ENCODE measurements at places on chromosomes 16 and 17. TPM values are rescaled to one million over a fixed set of nuclear protein-coding genes. Genes with fewer than 3 reads are reported as not detected.

GRCh38 chr17:33945646-33946546 is 309.2 kb upstream of the CCL2 start:
- no peak overlapping the region for H3K4me3 ChIP-seq
- no peak for DNase-seq
- H3K27ac ChIP-seq: no peak overlapping the region
- H3K4me1 ChIP-seq: no peaks in the 10 kb centered on the region

Gene SKA2
- total RNA-seq: 40.3 TPM

DNA sequence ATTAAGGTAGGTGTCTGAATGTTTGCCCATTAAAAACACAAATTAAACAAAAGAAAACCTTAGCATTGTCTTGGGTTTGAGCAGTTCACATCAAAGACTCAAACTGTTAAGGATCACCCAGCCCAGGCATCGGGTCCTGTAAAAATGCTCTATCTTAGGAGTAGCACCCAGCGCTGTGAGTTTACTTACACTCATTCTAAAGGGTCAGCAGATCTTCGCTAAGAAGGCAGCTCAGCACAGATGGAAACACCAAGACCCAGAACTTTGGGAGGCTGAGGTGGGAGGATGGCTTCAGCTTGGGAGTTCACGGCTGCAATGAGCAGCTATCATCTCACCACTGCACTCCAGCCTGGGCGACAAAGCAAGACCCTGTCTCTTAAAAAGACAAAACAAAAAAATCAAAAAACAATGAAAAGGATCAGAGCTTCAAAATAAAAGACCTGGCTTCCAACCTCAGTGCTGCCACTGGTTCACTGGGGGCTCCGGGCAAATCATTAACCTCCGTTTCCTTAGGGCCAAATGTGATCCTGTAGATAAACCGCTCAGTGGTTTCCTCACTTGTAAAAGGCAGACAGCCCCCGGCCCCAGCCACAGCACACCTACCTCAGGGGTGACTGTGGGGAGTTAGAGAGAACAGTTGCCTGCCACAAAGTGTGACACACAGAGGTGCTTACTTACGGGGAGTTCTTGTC is 11.1 kb downstream of the COG1 start:
- no peaks in the 10 kb centered on the region for H3K27me3 ChIP-seq
- H3K4me3 ChIP-seq: no peak overlapping the region
- no peak for DNase-seq
- peaks cover 17% of the 10 kb centered on the region for H3K4me1 ChIP-seq
- H3K36me3 ChIP-seq: peaks cover 67% of the 10 kb centered on the region

GRCh38 chr16:52283018-52283417 is 263.9 kb downstream of the TOX3 start:
- H3K4me3 ChIP-seq: no peak overlapping the region
- H3K4me1 ChIP-seq: no peaks in the 10 kb centered on the region
- DNase-seq: no peak
- H3K27ac ChIP-seq: no peak overlapping the region
- no peaks in the 10 kb centered on the region for H3K27me3 ChIP-seq
- no peaks in the 10 kb centered on the region for H3K36me3 ChIP-seq

Gene TTYH2
- total RNA-seq: 0.37 TPM

DNA sequence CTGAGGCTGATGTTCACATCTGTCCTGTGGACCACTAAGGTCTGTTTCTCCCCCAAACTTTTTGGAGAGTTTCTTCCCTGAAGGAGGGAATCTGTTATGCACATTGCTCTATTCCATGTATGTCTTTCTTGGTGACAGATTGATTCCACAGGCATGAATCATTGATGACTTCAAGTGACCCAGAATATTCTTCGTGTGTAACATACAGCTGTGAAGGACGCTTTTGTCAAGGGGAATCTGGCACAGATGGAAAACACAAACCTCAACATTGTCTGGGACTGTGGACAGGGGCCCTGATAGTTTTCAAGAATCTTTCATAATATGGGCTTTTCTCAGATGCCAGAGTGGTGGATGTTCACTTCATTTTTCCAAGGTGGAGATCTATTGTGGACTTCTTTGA is 223.1 kb upstream of the MAF start:
- no peak overlapping the region for H3K27ac ChIP-seq
- H3K4me1 ChIP-seq: no peaks in the 10 kb centered on the region
- no peak overlapping the region for H3K4me3 ChIP-seq
- no peaks in the 10 kb centered on the region for H3K36me3 ChIP-seq
- DNase-seq: no peak

DNA sequence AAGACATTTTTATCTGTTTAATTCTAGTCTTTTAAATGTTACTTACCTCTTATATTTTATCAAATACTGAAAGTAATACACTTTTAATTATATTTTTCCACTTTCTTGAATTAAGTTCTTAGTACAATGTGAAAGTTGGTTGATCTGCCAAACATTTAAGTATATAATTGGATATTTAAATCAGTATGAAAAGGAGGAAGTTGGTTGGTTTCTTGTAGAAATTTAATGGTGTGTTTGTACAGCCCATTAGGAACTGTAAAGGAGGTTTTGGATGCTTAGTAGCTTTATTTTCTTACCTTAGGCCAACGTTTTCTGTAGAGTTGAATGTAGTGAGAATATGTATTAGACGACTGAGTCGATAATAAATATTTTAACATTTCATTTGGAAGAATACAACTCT is 5.4 kb downstream of the NFATC3 start:
- no peaks in the 10 kb centered on the region for H3K27me3 ChIP-seq

- peak; percentile 82 for DNase-seq
- no peak overlapping the region for H3K4me3 ChIP-seq
- no peaks in the 10 kb centered on the region for H3K27me3 ChIP-seq
- no peak overlapping the region for H3K27ac ChIP-seq
- peaks cover 10% of the 10 kb centered on the region for H3K4me1 ChIP-seq
- no peaks in the 10 kb centered on the region for H3K36me3 ChIP-seq
Observed at GRCh38 chr16:23803591-23804123, 32.1 kb upstream of the PRKCB start.

DNA sequence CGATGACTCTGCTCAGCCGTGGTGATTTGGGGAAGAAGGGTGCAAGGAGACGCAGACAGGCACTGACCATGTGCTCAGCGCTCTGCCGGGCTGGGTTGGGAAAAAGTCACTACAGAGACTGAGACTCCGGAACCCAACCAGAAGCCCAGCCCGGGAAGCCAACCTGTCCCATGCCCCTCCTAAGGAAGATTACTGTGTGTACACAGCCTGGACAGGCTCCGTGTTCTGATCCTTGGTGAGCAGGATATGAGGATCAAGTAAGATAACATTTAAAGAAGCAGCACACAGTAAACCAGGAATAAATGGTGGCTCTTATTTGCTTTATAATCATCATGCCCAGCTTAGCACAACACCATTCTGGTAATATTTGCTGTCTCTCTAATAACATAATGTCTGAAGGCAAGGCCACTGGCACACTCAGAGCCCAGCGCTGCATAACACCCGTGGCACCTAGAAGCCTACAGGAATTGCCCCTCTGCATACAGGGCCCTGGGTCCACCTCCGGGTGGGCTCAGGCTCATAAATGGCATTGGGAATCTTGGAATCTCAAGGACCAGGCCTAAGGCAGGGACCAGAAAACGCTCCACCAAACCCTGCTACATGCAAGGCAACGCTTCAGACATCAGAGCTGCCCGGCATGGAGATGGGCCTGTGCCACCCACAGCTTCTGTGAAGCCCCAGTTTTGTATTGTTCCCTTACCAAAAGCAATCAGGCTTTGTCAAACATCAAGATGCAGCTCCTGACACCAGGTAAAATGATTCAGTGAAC is 113.5 kb downstream of the DYNLRB2 start:
- H3K27me3 ChIP-seq: no peaks in the 10 kb centered on the region
- no peaks in the 10 kb centered on the region for H3K4me1 ChIP-seq
- H3K27ac ChIP-seq: no peak overlapping the region
- DNase-seq: no peak
- H3K4me3 ChIP-seq: no peak overlapping the region

Gene CALCOCO2
- 292 TPM for total RNA-seq

Gene C1QTNF8
- total RNA-seq: not detected

DNA sequence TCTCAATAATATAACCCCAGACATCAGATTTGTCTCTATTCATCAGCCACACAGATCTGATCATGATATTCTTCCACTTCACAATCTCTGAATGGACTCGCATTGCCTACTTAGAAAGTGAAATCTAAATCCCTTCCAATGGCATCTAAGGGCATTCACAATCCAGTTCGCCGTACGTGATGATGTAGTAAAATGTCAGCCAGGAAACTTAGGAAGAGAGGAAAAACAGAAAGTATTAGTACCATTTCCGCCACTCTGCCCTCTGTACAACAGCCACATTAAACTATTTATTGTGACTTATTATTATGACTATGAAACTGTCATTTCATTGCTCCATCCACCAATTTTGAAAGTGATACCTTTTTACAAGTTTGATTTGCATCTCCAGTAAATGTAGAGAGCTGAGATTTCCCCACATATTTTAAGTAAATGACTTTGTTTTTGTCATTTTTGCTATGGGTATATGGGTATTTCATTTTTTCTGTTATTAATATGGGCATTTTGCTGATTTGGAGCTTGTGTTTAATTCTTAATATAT is 69.4 kb upstream of the SMIM36 start:
- peaks cover 21% of the 10 kb centered on the region for H3K4me1 ChIP-seq
- no peaks in the 10 kb centered on the region for H3K36me3 ChIP-seq
- H3K27ac ChIP-seq: no peak overlapping the region

- H3K36me3 ChIP-seq: no peaks in the 10 kb centered on the region
- DNase-seq: no peak
- no peaks in the 10 kb centered on the region for H3K27me3 ChIP-seq
- H3K4me3 ChIP-seq: no peak overlapping the region
Observed at GRCh38 chr17:16943032-16943352, 28.9 kb downstream of the TNFRSF13B start.

DNA sequence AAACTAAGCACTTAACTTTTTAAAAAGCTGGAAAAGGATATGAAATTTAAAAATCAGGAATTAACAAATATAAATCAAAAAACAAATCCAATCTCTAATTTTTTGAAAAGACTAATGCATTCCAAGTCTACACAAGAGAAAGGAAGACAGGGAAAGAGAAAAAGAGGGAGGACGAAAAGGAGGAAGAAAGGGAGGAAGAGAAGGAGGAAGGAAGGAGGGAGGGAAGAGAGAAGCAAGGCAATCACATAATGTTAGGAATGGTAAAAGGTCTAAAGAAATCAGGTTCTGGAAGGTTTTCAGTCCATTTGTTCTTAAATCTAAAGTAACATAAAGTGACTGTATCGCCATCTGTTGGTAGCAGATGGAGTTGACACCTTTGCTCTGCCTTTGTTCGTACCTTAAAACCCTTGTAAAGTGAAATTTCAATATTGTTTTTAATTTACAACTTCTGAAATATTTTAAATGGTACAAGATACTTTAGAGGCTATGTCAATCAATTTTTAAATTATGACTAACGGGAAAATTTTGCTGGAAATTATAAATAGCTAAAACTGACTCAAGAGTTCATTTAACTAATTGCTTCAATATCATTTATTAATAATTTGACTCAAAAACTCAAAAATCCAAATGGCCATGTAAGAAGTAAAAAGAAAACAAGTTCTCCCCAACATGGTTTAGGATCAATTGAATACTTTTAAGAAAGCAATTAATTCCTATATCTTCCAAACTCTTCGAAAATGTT is 20.4 kb upstream of the CDYL2 start:
- DNase-seq: peak; percentile 24
- H3K4me1 ChIP-seq: no peaks in the 10 kb centered on the region
- H3K4me3 ChIP-seq: no peak overlapping the region
- no peaks in the 10 kb centered on the region for H3K36me3 ChIP-seq
- no peak overlapping the region for H3K27ac ChIP-seq
- no peaks in the 10 kb centered on the region for H3K27me3 ChIP-seq

DNA sequence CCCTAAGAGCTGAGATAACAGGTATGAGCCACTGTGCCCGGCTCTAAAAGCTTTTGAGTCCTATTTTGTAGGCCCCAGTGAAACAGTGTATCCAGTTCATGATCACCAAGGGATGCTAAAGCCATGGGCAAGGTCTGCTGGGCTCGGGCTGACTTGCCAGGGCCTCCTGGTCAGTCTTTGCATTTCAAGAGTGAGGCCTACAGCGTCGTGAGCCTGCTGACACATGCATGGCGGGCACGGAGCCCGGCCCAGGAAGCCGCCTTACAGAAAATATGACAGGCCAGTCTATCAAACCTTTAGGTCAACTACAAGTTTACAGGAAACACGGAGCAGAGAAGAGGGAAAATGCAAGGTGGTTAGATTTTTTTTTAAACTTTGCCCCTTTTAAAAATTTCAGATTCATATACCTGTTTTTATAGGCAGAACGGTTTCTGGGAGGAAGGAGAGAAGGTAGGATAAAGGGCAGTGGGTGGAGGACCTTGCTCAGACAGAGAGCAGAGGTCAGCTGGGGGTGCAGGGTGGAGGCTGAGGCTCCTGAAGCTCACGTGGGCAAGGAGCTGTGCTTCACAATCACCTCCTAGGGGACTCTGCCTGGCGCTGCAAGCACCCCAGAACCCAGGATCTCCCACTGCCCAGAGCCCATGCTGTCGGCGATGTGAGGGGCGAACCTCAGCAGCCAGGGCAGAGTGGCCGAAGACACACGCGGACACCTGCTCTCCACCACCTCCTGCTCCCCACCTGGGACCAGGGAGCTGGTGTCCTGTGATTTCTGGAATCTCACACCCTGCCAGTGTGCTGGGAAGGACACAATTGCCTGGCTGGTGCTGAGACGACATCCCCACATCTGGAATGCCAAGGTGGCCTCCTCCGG is 21.3 kb downstream of the C16orf95 start:
- no peaks in the 10 kb centered on the region for H3K27me3 ChIP-seq
- DNase-seq: no peak
- H3K27ac ChIP-seq: peak overlapping the region; percentile 52
- no peaks in the 10 kb centered on the region for H3K36me3 ChIP-seq

DNA sequence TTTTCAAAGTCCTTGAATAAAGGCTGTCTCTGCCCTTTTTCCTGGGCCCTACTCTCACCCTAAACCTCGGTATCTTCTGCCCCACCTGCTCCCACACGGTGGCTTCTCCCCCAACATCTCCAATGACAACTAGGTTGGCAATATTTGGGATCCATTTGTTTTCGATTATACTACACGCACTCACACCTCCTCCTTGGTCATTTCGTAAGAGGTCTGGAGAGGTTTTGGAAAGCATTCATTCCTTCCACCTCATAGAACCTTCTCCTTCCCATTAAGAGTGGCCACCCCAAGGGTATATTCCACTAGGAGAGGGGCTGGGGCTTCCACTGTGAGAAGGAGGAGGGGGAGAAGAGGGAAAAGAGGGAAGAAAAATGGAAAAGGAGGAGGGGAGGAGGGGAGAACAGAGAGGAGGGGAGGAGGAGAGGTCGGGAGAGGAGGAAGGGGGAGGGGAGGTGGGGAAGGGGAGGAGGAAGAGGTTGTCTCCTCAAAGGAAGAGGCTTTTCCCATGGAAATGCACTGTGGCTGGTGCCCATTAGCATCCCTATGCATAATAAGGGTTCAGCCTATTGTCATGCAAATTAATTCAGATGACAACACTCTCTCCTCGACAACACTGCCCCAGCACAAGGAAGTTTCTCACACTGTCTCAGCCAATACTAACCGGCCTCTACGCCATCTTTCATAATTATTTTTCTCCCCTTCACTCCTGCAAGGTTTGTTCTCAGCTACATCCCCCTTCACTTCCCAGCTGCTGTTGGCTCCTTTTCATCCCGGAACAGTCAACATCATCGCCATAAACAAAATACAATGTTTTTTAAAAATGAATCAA is 30.0 kb downstream of the SOX9 start:
- H3K4me3 ChIP-seq: no peak overlapping the region
- DNase-seq: no peak
- H3K4me1 ChIP-seq: peaks cover 9% of the 10 kb centered on the region
- H3K27ac ChIP-seq: no peak overlapping the region

Gene SLC13A2
- 49.7 TPM for total RNA-seq

- peaks cover 5% of the 10 kb centered on the region for H3K4me1 ChIP-seq
- no peaks in the 10 kb centered on the region for H3K36me3 ChIP-seq
- peak overlapping the region; percentile 6 for H3K27ac ChIP-seq
- peak; percentile 29 for DNase-seq
- no peaks in the 10 kb centered on the region for H3K27me3 ChIP-seq
Observed at GRCh38 chr16:74726716-74727115, 26.1 kb upstream of the MLKL start.

Data from transverse colon (tissue), 4 donors.